ENCODE measurements at places on chromosomes 11 and 22.

DNA sequence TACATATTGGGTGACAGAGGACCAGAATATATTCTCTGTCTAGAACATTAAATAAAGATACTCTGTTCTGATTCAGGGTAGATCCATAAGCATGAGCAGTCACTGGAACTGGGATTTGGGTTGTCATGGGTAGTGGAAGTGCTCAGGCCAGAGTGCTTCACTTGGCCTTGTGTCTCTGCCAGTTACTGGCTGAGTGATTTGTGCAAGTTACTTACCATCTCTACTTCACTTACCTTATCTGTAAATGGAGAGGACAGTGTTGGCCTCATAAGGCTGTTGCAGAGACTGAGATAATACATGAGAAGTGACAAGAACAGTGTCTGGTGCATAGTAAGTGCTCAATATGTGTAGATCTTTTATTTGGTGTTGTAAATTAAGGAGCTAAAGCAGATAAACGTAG, 17.6 kb downstream of the ATXN10 start:
- H3K36me3 ChIP-seq, result peaks cover 17% of the 10 kb centered on the region
- no peaks in the 10 kb centered on the region for H3K27me3 ChIP-seq
- H3K27ac ChIP-seq, result peak overlapping the region; percentile 22
- no peak overlapping the region for H3K4me3 ChIP-seq
- no peak for DNase-seq

DNA sequence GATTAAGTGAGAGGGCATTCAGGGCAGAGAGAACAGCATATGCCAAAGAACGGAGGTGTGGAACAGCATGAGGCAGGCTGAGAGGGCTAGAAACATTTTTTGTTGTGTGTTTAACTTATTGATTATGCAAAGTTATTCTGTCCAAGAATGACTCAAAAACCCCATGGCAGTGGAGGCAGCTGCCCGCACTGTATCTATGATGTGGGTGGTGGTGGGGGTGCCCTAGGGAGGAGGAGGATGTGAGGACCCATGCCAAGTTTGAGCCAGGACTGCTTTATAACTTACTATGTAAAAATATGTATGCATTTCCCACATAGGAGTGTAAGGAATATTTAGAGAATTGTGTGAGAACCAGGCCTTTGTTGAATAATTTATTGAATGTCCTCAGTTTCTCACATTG, 85.4 kb upstream of the GNAZ start:
- H3K27me3 ChIP-seq, result peaks cover 11% of the 10 kb centered on the region
- no peak for DNase-seq
- no peak overlapping the region for H3K27ac ChIP-seq
- peaks cover 2% of the 10 kb centered on the region for H3K36me3 ChIP-seq
- H3K4me1 ChIP-seq, result peaks cover 8% of the 10 kb centered on the region
- H3K4me3 ChIP-seq, result no peak overlapping the region

GRCh38 chr11:1827095-1827813, 7.5 kb upstream of the SYT8 start:
- H3K27ac ChIP-seq, result no peak overlapping the region
- H3K4me3 ChIP-seq, result no peak overlapping the region
- H3K27me3 ChIP-seq, result peaks cover 17% of the 10 kb centered on the region
- peaks cover 2% of the 10 kb centered on the region for H3K4me1 ChIP-seq

DNA sequence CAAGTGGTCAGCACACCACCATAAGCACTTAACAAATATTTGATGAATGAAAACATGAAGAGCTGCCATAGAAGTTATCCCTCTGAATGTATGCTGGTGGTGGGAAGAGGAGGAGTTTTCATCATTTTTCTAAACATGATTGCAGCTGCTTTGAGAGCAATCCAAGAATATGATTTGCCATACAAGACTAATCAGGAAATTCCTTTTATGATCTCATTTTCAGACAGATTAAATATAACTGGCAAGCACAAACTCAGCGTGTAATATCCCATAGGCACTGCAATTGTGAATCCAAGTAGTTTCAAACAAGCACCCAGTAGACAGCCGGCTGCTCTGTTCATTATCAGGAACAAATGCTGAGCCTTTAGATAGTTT, 505.7 kb upstream of the LUZP2 start:
- DNase-seq, result no peak
- no peaks in the 10 kb centered on the region for H3K4me1 ChIP-seq
- no peaks in the 10 kb centered on the region for H3K36me3 ChIP-seq
- no peak overlapping the region for H3K27ac ChIP-seq
- H3K4me3 ChIP-seq, result no peak overlapping the region
- no peaks in the 10 kb centered on the region for H3K27me3 ChIP-seq

DNA sequence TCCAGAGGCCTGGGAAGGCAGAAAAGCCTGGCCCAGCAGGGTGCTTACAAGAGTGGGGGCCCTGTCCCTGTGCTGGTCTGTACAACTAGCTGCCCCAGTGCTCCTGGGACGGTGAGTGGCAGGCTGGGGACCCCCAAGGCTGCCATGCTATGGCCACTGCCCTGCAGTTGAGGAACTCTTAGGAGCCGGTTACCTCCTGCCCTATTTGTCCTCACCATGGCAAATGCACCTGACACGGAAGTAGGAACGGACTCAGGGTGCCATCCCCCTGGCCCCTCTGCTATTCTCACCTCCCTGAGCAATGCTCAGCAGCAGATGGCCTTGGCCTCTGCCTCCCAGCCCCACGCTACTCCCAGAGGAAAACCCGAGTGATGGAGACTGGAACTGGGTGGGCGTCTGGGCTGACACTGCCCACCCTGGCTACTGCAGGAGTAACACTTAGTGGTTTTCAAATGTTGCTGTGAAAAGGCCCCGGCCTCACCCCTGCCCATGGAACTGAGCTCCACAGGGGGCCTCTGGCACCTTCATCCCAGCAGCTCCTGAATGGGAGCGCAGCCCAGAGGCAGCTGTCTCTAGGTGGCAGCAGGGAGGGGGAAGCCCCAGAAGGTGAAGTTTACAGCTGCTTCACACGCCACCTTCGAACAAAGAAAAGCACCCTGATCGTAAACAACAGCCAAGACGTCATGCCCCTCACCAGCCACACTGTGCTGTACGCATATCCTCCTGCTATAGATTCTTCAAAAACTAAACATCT, 105.3 kb downstream of the CTTN start:
- DNase-seq, result no peak
- peaks cover 9% of the 10 kb centered on the region for H3K27me3 ChIP-seq
- H3K36me3 ChIP-seq, result no peaks in the 10 kb centered on the region

GRCh38 chr11:5288108-5288905, 13.4 kb downstream of the OR51B4 start:
- no peaks in the 10 kb centered on the region for H3K4me1 ChIP-seq
- no peaks in the 10 kb centered on the region for H3K36me3 ChIP-seq
- DNase-seq, result no peak
- H3K27ac ChIP-seq, result no peak overlapping the region

- DNase-seq, result no peak
- H3K27ac ChIP-seq, result no peak overlapping the region
- no peak overlapping the region for H3K4me3 ChIP-seq
Measured at GRCh38 chr22:32691101-32691500, 110.4 kb upstream of the TIMP3 start.

DNA sequence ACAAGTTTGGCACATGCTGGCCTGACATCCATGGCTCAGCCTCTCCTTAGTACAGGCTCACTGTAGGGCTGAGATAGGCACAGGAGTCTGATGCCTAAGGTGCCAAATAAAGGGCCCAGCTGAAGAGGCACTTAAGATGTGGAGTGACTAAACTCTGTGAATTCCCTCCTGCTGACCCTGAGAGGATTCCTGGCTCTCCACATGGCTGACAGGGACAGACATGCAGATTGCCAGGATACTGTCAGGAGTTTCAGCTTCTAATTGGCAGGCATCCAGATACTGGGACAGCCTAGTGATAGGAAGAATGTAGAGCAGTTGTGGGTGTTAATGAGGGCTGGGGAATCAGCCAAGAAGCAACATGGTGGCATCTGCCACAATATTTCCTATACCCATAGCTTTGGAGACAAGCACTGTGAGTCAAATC, 558.7 kb downstream of the INSC start:
- no peaks in the 10 kb centered on the region for H3K4me1 ChIP-seq
- H3K4me3 ChIP-seq, result no peak overlapping the region
- no peak overlapping the region for H3K27ac ChIP-seq
- no peaks in the 10 kb centered on the region for H3K36me3 ChIP-seq

GRCh38 chr11:36635066-36635862, 37.2 kb upstream of the RAG2 start:
- H3K4me1 ChIP-seq, result no peaks in the 10 kb centered on the region
- no peak for DNase-seq
- peaks cover 2% of the 10 kb centered on the region for H3K27me3 ChIP-seq

DNA sequence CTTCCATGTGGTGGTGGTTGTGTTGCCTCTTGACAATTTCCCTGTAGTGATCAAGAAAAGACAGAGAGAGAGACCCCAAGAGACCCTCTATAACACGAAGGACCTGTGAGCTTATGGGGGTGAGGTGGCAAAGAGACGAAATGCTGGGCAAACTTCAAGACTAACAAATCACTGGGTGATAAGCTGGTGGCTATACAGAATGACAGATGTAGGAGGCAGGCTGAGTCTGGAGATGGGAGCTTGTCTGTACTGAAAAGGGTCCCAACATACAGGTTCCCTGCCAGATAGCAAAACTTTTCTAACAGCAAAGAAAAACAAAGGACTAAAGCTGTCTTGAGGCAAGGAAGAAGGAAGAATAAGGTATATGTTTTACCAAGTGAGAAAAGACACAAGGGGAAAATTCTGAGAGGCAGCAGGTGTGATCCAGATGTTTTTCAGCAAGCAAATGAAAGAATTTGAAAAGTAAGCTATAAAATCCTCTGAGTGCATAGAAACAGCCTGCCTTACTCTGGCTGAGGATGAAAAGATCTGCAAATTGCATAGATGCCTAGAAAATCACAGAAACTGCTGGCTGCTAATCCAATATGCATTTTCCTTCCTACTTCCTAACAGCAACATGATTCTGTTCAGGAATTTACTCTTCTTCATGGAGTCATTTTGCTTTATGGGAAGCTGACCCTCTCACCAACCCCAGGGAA, 21.9 kb upstream of the LYVE1 start:
- H3K4me1 ChIP-seq, result peaks cover 32% of the 10 kb centered on the region
- H3K27ac ChIP-seq, result peak overlapping the region; percentile 60
- DNase-seq, result no peak
- H3K27me3 ChIP-seq, result no peaks in the 10 kb centered on the region

- H3K36me3 ChIP-seq, result no peaks in the 10 kb centered on the region
- peak overlapping the region; percentile 31 for H3K27ac ChIP-seq
- DNase-seq, result peak; percentile 80
- peak overlapping the region; percentile 61 for H3K4me3 ChIP-seq
- peaks cover 10% of the 10 kb centered on the region for H3K4me1 ChIP-seq
Measured at GRCh38 chr22:36853407-36854099, 7.3 kb upstream of the NCF4 start.

DNA sequence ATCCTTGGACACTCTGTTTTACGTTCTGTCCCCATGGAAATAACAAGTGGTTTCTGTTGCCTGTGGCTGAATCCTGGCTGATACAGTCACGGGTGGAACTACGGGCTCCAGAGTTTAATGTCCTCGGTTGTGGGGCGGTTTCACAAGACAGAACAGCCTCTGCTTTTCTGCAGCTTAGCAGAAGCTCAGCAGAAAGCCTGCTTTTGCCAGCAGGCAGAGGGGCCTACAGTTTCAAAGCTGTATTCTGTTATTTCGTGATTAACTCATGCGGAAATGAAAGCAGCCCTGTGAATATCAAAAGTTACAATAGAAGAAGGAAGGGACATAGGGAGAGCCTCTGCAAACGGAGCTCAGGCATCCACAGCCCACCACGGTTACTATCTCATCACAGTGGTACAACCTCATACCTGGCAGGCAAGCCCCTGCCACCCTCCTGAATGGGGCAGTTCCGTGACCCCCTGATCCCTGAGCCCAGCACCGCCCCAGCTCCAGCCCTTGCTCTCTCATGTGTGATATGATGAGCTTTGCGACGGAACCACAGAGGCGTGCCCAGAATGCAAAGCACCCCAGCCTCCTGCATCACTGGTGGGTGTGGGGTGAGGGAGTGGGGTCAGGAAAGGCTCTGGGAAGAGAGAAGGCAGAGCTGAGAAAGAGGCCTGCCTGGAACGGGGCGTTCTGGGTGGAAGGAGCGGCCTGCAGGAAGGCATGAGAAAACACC, 360.6 kb downstream of the BRD1 start:
- H3K27me3 ChIP-seq, result no peaks in the 10 kb centered on the region
- no peak overlapping the region for H3K4me3 ChIP-seq
- H3K36me3 ChIP-seq, result peaks cover 8% of the 10 kb centered on the region
- no peak for DNase-seq
- no peaks in the 10 kb centered on the region for H3K4me1 ChIP-seq
- no peak overlapping the region for H3K27ac ChIP-seq

DNA sequence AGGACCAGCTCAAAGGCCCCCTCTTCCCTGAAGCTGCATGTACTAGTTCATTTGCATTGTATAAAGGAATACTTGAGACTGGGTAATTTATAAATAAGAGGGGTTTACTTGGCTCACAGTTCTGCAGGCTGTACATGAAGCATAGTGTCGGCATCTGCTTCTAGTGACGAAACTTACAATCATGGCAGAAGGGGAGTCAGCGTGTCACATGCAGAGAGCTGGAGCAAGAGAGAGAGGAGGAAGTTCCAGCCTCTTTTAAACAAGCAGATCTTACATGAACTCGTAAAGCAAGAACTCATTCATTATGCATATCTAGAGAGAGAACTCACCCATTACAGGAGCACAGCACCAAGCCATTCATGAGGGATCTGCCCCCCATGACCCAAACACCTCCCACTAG, 7.1 kb upstream of the HMGXB4 start:
- no peak overlapping the region for H3K4me3 ChIP-seq
- no peak overlapping the region for H3K27ac ChIP-seq
- DNase-seq, result no peak
- peaks cover 14% of the 10 kb centered on the region for H3K27me3 ChIP-seq
- H3K36me3 ChIP-seq, result peaks cover 2% of the 10 kb centered on the region
